HT1080 (cell line): ENCODE measurements at places on chromosomes 2 and 18. TPM values are rescaled to one million over a fixed set of nuclear protein-coding genes. Genes with fewer than 3 reads are reported as not detected.

UBE2E3 gene
- total RNA-seq: 156 and 183 TPM in 2 replicates

GRCh38 chr2:155825876-155826275 is 506.6 kb downstream of the NR4A2 start:
- DNase-seq: no peak

NOSTRIN gene
- total RNA-seq: not detected in 2 replicates

DNA sequence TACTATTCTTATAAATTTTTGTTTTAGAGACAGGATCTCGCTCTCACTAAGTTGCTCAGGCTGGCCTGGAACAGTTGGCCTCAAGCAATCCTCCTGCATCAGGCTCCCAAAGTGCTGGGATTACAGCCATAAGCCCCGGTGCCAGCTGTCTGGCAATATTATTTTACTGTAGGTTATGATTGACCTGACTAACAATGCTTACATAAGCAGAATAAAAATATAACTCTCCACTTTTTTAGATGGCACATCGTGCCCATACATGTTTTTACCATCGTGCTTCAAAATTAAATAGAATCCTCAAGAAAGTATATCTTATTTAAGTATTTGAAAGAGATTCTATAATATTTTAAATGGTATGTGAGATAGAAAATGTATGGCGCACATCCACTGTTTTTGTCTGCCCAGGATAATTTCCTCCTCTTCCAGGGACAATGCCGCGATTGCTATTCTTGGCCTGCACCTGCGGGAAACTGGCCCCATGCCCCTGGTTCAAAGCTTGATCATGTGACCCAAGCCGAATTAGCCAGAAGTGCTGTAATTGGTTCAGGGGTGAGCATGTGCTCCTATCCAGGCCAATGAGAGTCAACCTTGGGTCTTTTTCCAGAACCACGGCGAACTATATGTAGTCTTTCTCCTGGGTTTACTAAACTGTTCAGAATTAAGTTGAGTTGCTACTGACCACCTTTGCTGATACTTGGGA is 38.3 kb upstream of the GREB1L start:
- DNase-seq: no peak

DNA sequence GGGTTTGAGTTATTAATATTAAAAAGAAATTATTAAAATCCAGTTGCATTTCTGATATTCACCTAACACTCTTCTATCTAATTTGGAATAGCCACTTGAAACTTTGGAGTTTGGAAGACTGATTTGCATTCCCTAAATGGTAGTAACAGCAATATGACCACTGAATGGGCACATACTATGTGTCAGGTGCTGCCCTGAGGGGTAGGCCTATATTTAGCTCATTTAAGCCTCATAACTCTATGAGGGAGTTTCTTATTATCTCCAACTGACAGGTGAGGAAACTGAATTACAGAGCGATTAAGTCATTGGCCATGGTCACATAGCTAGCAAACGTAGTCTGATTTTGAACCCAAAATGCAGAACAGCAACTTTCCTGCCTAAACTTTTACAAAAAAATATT is 77.3 kb downstream of the VWA3B start:
- DNase-seq: no peak

KCTD1 gene
- 18.2 and 26.5 TPM in 2 replicates for total RNA-seq

DNA sequence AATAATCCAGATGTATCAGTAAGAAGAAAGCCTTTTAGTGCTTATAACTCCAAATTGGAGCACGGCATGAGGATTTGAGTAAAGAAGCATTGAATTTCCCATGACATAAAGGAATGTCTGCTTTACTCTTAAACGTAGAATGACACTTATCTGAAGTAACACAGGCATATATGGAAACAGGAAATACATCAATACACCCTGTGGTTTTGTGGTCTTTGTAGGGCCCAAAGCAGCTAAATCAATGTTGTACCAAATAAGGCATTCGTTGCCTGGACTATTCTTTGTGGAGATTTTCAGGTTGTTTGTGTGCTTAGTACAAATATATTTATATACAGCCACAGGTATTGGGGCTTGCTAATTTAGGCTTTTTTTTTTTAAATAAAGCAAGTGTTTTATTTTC is 660.5 kb downstream of the LRRTM4 start:
- peak; percentile 52 for DNase-seq

GRCh38 chr2:119051263-119051662 is 107.3 kb downstream of the C1QL2 start:
- DNase-seq: no peak

DNA sequence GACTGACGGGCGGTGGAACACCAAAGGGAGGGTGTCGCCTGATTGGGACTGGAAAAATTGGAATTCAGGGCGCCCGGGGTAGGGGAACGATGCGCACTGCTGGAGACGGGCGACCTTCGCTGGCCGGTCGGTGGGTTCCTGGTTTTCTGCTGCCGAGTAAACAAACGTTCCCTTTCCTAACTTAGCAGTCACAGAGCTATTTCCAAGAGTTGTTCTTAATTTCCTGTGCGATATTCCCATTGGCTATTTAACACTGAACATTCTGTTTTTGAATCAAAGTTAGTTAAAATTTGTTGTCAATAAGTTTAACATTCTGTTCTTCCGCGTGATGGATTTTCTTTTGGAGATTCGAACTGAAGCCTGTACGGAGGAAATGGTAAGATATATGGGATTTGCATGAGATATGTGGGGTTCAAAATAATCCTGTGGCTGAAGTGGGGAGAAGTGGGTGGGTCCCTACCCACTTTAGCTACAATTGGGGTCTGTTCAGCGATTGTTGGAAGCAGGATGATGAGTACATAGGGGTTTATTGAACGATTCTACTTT is 862 bp downstream of the C18orf54 start:
- peak; percentile 37 for DNase-seq

DNA sequence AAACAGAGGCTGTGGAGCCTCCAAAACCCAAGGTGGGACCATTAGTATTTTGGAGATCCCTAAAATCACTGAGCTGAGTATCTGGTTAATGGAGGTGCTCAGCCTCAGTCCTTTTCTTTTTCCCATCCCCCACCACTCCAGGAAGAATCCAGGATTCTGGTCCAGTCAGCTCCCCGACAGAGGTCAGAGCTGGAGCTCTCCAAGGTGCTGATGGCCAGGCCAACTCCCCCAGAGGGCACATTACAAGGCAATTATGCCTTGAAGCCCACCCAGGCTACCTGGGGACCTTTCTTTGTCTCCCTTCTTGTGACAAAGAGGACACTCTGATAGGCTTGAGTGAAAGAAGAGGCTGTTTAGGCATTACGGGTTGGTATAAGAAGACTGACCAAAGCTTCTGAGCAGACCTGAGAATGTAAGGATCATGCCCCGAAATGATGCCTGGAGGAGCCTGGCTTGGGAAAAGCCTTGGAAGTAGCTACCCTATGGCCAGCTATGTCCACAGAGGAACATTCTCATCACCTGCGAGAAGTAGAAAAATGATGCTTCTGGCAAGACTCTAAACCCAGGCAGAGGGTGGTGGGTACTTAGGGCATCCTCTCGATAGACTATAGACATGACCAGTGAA is 102.5 kb upstream of the LDAH start:
- no peak for DNase-seq
